ENCODE measurements at places on chromosomes 5 and 9.

GRCh38 chr5:96391921-96392320, 41.1 kb downstream of the PCSK1 start:
- DNase-seq, result peak; percentile 59

GRCh38 chr9:36137392-36138004, 965 bp downstream of the GLIPR2 start:
- peak; percentile 25 for DNase-seq

- DNase-seq, result peak; percentile 14
Measured at GRCh38 chr5:132024789-132025402, 13.4 kb upstream of the ACSL6 start.

- no peak for DNase-seq
Measured at GRCh38 chr9:104503963-104504362, at the start of gene OR13F1. Gene OR13F1 (plus strand): TSS chr9:104504263. CDS start chr9:104504263, 0 bp downstream.

GRCh38 chr9:81266674-81267073, 422.7 kb downstream of the TLE1 start:
- peak; percentile 17 for DNase-seq

DNA sequence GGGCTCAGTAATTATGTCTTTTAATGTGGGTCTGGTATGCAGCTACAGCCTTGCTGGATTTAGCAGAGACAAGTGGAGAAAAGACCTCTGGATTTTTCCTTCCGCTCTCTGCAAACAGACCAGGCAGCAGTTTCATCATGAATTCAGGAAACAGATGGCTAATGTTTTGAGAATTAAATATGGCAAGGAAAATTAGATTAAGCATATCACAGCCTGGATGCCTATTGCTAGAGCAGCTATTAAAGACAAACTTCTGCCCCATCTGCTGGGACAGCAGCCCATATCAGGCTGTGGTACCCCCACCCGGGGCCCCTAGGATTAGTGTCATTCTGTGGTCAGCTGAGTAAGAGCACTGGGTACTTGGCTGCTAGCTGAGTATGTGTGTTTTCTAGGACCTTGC, 6.2 kb downstream of the SKP2 start:
- DNase-seq, result no peak

DNA sequence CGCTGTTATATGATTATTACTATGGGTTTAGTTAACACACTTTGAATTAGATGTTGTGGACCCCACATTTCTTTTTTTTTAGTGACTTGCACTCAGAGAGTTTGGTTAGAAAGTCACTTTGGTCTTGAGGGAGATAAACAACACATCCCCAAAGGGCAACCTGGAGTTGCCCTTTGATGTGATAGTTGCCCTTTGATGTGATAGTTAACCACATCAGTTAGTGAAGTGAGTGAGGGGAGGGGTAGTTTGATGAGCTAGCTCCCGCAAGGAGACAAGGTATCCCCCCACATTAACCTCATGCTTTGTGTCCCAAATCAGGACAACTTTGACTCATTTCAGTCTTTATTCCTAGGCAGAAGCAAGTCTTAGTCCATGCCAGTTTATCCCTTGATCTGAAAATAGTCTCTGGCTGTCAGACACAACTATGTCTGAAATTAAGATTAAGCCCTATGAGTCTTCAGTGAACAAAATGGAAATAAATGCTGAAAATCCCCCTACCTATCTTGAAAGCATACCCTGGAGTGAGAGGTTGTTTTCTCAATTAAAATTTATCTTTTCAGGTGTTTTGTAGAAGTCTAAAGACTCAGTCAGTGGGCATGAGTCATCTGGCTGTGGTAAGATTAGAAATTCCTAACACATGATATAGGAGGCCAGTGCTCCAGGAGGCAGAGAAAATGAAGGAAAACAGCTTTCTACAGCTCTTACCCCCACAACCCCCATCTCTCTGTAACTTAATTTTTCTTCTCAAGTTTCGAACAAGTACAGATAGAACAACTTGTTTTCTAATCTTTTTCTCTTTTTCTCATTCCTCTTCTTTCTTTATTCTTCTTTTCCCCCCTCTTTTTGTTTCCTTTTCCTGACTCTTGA, 208.9 kb upstream of the DMRTA1 start:
- peak; percentile 83 for DNase-seq

DNA sequence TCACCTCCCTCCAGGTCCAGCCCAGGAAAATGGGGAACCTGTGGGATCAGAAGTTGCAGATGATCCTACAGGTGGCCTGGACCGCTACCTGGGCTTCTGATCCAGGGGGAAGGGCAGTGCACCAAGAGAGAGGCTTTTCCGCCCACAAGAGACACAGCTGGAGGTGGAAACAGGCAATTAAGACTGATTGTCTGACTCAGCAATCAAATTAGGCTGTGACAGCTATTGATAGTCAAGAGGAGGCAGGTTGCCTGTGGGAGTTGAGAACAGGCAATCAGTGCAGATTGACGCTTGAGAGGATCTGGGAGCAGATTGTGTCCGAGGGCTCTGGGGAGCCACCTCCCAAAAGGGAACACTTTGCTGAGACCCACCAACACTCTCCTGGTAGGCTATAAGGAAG, 71.1 kb upstream of the SLC44A1 start:
- DNase-seq, result no peak

GRCh38 chr9:109213285-109214121, 46.5 kb upstream of the FRRS1L start:
- no peak for DNase-seq

GRCh38 chr5:53076014-53076583, 33.5 kb downstream of the MOCS2 start:
- no peak for DNase-seq

DNA sequence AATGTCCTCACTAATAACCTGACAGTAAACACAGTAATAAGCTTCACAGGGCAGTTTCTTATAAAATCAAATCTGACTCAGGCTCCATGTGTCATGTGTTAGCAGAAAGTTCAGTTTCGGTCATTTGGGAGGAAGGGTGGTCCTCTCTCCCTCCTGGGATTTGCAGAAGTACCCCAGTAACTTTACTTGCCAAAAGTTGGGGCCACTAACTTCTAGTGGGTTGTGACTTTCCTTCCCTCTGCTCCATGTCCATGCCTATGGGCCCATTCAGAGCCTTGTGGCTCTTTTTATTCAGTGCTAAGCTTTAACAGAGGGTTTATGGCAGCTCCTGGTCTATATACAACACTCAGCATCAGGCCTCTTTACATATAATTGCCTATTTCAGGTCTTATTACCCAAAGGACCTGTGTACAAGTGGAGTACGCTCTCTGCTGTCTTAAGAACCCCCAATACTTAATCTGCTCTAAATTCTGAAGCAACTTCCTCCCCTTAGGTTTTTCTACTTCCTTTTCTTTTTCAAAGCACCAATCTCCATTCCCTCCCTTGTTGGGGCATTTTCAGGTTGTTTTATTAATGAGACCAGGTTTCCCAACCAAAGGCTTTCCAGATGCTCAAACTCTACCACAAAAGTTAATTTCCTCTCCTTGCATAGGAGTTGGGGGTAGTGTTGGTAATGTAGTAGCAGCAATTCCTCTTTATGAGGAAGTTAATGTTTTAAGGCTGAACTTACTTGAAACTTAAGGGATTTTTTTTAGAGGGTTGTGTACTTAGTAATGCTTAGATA, 107.7 kb downstream of the CCDC192 start:
- no peak for DNase-seq

DNA sequence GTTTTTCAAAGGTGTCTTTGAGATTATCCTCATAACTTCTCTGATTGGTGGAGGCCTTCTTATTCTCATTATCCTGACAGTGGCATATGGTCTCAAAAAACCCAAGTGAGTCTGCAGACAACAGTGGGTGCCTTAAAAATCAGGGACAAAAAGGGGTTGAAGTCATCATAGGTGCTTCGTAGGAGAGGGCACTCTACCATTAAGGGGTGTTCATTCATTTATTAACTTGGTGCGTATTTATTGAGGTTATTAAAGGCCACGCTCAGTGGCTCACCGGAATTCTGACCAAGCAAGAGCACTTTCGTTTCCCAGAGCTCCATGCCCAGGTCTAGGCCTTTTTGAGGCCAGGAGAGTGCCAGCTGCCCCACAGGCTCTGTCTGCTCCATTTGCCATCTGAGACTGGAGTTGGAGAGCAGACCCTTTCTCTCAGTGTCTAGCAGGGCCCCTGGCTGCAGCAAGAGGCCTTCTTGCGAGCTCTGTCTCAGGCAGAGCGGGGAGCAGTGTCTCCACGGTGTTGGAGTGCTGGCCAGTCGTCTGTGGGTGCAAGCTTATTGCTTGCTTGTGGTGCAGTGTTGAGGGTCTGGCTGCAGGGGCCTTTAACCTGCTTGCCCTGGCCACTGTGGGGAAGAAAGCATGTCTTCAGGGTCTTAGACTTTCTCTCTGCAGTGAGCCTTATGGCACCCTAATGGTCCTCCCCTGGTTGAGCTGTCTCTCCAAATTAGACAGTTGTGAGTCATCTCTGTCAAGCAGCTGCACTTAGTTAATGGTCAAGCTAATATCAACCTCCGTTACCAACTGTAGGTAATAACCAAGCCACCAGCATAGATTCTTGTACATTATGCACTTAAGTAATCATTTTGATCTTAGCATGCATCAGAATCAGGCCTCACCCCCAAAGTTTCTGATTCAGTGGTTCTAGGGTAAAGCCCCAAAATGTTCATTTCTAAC, 62.6 kb downstream of the IL31RA start:
- no peak for DNase-seq

GRCh38 chr9:110874963-110875674, 163.2 kb downstream of the LPAR1 start:
- DNase-seq, result no peak

GRCh38 chr5:107248066-107248695, 422.6 kb downstream of the EFNA5 start:
- peak; percentile 79 for DNase-seq

DNA sequence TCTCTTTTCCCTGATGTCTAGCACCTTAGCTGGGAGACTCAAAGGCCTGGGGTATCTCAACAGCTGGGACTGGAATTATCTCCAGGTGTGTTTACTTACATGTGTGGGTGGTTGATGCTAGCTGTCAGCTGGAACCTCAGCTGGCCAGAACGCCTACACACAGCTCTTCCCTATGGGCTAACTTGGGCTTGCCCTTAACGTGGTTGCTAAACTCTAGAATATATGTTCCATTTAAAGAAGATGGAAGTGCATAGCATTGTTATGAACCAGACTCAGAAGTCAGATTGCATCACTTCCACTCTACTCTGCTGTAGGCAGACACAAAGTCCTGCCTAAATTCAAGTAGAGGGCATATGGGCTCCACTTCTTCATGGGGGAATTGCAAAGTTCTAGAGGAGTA, 29.3 kb downstream of the SGCD start:
- peak; percentile 4 for DNase-seq

DNA sequence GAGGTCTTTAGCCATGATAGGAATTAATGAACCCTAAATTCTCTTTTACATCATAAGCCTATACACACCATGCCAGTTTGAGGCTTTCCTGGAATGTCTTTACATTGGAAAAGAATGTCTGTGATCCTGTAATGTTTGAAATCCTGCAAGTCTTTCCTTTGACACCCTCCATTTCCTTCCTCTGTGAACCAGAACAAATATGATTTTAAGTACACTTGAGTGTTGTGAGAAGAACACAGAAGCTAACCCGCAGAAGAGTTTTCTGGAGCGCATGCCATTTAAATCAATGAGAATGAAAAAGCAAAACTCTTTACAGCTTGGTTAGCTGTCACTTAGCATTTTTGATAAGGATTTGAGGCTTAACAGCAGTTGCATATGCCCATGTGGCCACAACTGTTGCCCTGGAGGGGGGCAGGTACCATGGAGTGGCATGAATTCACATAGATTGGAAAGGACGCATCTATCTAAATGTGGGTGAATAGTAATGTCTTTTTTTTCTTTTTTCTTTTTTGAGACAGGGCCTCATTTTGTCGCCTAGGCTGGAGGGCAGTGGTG, 372.6 kb downstream of the KDM4C start:
- DNase-seq, result no peak
